EH (cell line): ENCODE measurements at places on chromosomes 1 and 21.

DNA sequence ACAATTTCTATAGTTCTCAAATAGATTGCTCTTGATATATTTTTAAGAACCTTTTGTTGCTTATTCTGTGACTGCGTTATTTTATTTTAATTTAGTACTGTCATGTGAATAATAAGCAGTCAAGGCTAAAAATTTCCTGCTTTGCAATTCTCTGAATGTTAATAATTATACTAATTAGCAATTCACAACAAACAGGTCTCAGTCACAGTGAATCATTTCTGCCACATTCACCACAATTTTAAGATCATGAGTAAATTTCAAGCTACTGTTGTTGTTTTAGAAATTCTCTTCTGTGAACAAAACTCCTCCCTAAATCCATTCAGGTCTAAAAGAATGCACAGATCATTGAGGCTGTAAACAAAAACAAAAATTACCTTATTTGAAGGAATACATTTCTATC lies 339.6 kb upstream of the DPYD start:
- no peak for DNase-seq

- DNase-seq = peak; percentile 51
These were observed 198.3 kb downstream of the DUSP10 start for GRCh38 chr1:221543529-221544120.

- DNase-seq = no peak
These were observed 22.8 kb downstream of the S100A6 start for GRCh38 chr1:153513023-153513422.

DNA sequence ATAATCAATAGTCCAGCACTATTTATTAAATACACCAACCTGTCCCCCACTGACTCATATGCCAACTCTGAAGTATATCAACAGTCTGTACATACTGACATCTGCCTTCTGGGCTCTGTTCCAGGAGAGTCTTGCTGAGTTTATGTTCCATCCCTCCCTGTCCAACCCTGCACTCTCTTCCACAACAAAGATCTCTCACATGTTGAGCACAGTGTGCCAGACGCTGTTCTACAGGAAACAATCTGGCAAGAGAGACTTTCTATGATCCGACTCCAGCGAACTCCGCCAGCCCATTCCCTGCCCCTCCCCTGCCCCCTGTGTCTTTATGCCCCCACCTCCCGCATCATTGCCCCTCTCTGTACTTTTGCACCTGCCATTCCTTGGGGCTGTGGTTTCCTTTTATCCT lies 3.4 kb downstream of the LACTBL1 start:
- peak; percentile 69 for DNase-seq

DNA sequence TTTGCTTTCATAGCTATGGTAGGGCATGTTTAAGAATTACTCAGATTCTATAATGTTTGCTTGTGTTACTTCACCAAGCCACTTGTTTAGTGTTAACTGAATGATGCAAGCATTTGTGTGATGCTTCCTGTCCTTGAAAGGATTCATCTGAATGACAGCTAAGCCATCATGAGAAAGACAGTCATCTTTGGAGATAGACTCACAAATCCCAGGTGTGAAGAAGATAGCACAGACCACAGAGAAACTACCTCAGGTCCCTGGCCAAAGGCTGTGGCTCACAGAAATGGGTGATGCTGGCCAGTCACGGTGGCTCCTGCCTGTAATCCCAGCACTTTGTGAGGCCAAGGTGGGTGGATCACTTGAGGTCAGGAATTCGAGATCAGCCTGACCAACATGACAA lies 321.4 kb downstream of the DPYD start:
- peak; percentile 7 for DNase-seq

DNA sequence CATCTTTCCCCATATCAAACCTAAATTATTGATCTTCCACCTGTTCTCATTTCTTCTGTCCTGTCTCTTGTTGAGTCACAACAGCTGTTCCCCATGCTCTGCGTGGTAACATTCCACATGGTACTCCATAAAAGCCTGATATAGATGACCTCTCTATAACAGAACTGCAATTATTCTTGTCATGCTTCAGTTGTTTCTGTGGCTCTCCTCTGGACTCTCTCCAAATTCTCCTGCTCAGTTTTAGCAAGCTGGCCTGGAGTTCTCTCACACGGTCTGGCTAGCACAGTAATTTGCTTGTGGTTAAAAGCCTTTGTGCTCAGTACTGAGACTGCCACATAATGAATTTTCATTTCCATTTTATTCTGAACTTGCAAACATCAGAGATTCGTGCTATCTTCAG lies 10.6 kb upstream of the LRRC39 start:
- DNase-seq = peak; percentile 76

- peak; percentile 57 for DNase-seq
These were observed 8.0 kb upstream of the FAM20B start for GRCh38 chr1:179017383-179018326.

GRCh38 chr1:8247811-8248436 lies 70.0 kb upstream of the SLC45A1 start:
- DNase-seq = no peak

DNA sequence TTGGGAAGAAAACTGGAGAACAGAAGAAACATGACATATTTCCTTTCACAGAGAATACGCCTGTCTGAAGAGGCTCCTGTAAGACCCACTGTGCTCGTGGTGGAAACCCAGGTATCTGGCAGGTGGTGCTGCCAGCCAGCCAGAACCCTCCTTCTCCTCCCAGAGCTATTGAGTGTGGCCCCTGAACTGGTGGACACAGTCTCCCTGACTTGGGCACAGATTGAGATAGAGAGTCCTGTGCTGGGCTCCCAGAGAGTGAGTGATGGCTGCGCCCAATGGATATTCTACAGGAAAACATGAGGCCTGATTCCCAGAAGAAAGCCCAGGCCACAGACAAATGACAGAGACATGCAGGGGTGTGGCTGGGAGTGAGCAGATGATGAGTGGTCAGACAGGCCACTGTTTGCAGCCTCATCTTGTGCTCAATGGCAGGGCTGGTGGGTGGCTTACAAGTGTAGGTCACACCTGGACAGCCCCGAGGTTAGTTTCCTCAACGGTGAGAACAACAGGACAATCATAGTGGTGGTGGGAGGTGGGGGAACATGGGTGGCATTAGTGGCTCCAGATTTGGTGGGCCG lies 127.9 kb downstream of the PTPRU start:
- no peak for DNase-seq

- DNase-seq = no peak
These were observed 471 bp downstream of the POLR3C start for GRCh38 chr1:145824499-145824842.

GRCh38 chr1:148315071-148315811 lies 163.2 kb upstream of the NBPF11 start:
- peak; percentile 2 for DNase-seq

DNA sequence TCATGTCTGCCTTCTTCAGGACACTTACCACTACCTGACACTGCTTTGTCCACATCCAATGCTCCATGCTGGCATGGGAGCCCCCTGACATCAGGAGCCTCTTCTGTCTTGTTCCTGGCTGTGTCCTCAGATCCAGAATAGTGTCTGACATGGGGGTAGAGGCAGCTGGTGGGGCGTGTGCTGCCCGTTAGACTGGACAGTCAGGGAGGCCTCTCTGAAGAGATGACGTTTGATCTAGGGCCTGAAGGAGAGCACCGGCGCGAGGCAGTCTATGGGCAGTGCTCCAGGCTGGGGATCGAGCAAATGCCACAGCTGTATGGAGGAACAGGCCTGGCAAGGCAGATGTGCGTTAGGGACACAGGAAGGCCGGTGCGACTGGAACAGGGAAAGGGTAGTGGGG lies 16.6 kb downstream of the SLC9A1 start:
- DNase-seq = no peak

DNA sequence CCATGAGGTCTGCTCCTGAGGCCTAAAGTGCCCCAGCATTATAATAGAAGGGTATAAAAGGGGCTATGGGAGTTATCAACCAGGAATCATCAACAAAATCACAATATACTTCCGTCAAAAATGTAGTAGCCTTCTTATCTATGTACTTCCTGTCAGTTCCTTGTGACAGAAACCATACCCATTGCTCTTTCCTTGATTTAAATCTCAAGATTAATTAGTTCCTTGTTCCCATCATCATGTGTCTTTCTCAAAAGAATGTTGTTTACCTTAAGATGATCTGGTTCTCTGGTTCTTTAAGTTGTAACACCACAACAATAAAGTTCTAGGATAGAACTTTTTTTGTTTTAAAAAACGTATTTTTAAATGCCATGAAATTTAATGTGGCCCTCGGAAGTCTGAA lies 833.3 kb downstream of the LTN1 start:
- DNase-seq = no peak

DNA sequence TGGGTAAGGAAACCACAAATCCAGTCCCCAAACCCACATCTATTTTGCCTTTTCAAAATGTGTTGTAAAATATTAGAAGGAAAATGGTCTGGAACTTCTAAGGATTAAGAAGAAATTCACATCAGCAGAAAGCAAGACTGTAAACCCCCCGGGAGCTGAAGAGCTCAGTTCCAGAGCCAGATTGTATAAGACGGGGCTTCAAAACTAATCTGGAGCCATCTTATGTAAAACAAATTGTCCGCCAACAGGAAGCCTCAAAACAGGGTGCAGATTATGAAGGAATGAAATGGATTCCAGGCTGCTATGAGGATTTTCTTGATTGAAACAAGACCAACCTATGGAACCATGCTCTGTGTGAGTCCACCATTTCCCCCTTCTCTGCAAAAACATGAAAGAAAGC lies 25.1 kb upstream of the HUNK start:
- no peak for DNase-seq

GRCh38 chr1:64884261-64885040 lies 81.9 kb downstream of the JAK1 start:
- DNase-seq = no peak

DNA sequence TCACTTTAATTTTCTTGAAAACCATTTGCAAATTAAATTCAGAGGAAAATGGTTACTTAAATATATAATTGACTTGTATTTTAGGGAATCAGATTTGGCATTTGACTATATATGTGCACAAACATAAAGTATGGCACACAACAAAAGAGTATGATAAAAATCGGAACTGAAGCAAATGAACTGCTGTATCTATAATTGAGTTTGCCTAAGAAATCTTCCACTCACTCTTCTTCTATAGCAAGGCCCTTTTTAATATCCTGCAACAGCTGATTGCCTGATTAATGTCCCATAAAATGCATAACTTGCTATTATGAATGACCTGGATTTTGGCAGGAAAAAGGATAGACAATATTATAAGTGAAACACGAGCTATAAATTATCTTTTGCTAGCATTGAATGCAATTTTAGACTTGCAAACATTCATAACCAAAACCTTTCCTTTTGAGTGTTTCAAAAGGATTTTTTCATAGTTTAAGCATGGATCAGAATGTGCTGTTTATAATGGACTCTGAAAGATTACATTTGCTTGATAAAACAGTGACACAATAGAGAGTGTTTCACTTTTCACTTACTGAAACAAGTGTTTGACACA lies 2204.3 kb downstream of the MRPL39 start:
- no peak for DNase-seq

DNA sequence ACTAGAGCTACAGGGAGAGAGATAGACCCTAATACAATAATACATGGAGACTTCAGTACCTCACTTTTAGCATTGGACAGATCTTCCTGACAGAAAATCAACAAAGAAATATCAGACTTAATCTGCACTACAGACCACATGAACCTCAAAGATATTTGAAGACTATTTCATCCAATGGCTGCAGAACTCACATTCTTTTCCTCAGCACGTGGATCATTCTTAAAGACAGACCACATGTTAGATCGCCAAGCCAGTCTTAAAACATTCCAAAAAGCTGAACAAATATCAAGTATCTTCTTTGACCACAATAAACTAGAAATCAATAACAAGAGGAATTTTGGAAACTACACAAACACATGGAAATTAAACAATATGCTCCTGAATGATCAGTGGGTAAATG lies 576.0 kb downstream of the KIF26B start:
- no peak for DNase-seq

GRCh38 chr1:39103328-39104157 lies 77.4 kb downstream of the NDUFS5 start:
- peak; percentile 76 for DNase-seq

DNA sequence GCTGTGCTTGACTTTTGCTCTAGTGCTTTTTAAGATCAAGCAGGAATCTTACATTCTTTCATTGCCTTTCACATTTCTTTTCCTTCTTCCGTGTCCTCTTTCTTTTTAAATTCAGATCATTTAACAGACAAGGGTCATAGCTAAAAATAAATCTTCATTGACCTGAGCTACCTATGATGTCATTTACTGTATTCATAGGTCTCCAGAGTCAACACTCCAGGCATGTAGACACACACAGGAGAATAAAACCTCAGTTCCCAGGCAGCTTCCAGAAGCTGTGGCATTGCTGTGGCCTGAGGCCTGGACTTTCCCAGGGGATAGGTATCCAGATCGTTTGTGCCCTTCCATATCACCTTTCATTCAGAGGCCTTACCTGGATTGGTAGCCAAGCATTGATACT lies 38.5 kb upstream of the ENAH start:
- peak; percentile 58 for DNase-seq

DNA sequence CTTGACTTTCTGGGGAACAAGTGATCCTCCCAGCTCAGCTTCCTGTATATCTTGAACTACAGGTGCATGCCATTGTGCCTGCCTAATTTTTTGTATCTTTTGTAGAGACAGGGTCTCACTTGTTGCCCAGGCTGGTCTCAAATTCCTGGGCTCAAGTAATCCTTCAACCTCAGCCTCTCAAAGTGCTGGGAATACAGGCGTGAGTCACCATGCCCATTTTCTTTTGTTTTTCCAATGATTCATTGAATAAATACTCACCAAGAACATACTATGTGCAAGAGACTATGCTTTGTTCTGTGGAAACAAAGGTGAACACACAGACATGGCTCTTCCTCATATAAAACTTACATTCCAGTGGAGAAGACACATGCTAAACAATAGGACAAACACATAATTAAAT lies 407.8 kb upstream of the DAB1 start:
- DNase-seq = peak; percentile 61

DNA sequence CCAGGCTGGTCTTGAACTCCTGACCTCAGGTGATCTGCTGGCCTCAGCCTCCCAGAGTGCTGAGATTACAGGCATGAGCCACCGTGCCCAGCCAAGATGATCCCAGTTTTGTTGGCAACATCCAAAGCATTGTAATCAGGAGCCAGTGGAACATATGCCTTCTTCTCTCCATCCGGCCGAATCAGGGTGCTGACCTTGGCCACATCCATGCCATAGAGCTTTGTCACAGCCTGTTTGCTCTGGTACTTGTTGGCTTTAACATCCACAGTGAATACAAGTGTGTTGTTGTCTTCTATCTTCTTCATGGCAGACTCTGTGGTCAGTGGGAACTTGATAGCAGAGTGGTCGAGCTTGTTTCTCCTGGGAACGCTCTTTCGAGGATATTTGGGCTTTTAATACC lies 17.1 kb downstream of the TNFRSF8 start:
- peak; percentile 13 for DNase-seq

- DNase-seq = no peak
These were observed 4.2 kb downstream of the FMO1 start for GRCh38 chr1:171252482-171252881.
